NCI-H2171 (cell line): ENCODE measurements at places on chromosomes 12 and 14.
A peak's percentile ranks its signal among the peaks of the same experiment; 100 is the strongest.

DNA sequence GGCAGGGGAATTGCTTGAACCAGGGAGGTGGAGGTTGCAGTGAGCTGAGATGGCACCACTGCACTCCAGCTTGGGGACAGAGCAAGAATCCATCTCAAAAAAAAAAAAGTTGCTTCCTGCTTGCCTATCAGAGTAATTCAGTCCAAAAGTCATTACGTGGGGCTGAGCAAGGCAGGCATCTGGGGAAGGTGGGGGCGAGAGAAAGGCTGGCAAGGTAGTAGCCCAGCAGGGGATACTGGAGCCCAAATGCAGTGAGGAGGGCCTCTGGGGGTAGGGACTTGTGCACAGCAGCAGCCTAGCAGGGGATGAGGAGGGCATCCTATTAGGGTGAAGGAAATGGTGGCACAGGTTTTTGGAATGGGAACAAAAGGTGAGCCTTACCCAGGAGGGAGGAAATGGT, 7.1 kb downstream of the ETFRF1 start:
- DNase-seq = no peak

DNA sequence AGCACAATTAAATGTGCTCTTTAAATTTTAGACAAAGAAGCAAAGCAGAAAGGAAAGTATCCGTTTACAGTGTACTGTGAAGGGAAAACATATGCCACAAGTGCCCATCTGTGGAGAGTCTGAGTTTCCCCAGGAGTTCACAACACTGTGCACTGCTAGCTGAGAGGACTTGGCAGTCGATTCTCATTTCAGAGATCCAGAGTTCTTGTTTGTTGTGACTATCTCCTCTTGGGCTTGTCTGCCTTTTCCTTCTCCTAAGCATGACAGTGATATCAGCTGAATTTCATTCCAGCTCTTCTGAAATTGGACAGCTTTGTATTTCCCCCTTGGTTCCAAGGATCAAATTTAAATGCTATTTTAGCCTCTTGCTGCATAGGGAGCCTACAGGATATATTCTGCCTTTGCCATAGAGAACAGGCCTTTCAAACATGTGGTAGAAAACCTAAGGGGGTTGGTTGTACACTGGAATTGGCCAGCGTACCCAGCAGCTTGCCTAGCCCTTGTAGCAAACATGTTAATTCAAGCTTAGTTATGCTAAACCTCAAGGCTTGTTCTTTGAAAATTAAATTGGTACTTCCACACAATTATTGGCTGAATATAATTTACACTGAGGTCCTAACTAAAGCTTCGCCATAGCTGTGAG, 259.2 kb upstream of the NOVA1 start:
- DNase-seq = no peak

DNA sequence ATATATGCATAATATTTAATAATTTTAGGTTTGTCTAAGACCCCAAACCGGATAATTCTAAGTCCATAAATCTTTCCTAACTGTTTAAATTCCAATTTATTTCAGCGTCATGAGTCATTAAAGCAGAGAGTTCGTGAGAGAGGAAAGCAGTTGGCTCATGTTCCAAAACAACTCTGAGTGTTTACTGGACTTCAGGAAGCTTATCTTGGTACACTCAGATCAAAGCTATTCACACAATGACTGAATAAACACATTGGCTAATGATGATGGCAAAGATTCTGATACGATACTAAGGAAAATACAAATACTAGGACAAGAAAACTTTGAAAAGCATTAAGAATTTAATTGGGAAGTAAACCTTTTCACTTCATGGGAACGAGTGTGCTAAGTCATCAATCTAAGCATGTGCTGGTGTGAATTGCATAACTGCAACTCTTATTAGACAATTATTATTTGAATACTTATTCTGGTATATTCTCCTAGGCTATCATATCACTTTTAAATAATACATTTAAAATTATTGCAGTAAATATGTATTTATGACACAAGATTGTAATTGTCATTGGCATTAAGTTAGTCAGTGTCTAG, 34.8 kb upstream of the CLEC14A start:
- DNase-seq = no peak

- no peak for DNase-seq
These were observed 32.8 kb upstream of the DEGS2 start for GRCh38 chr14:100192250-100192671.

DNA sequence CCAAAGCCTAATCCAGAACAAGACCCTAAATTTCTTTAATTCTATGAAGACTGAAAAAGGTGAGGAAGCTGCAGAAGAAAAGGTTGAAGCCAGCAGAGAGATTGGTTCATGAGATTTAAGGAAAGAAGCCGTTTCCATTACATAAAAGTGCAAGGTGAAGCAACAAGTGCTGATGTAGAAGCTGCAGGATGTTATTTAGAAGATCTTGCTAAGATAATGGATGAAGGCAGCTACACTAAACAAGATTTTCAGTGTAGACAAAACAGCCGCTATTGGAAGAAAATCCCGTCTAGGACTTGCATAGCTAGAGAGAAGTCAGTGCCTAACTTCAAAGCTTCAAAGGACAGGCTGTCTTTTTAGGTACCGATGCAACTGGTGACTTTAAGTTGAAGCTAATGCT, 65.4 kb upstream of the AMIGO2 start:
- DNase-seq = no peak

DNA sequence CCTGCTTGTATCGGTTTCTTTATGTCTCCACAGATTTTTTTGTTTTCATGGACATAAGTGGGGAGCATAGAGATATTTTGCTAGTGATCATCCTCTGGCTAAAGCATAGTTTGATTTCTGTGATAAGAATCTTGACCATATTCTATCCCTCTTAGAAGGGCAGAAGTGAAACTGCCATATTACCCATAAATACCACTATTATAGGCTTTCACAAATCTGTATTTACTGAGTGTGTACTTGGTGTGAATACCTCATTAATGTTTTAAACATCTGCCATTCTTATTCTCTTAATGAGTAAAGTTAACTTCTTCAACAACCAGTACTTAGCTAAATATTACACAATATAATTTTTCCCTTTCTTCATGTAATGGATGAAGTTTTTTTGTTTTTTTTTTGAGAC, 16.1 kb downstream of the WNK1 start:
- DNase-seq = no peak

- no peak for DNase-seq
These were observed 16.1 kb downstream of the EML1 start for GRCh38 chr14:99809360-99809759.

DNA sequence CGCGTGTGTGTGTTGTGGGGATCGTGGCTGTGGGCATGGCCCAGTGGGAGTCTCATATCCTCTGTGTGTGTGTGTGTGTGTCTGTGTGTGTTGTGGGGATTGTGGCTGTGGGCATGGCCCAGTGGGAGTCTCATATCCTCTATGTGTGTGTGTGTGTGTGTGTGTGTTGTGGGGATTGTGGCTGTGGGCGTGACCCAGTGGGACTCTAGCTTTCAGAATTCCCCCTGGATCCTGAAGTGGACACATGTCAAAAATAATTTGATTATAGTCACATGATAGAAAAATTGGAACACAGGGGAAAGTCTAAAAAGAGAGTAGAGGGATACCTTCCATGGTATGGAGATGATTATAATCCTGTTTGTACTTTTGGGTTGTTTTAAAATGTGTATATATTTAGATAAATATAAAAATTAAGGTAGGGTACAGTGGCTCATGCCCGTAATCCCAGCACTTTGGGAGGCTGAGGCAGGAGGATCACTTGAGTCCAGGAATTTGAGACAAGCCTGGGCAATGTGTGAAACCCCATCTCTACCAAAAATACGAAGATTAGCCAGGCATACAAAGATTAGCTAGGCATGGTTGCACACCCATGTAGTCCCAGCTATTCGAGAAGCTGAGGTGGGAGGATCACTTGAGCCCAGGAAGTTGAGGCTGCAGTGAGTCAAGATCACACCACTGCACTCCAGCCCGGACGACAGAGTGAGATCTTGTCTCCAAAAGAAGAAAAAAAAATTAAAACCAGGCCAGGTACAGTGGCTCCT, 11.0 kb downstream of the PAPLN start:
- no peak for DNase-seq

GRCh38 chr14:77554207-77554606, 55.6 kb upstream of the ISM2 start:
- DNase-seq = no peak

- no peak for DNase-seq
These were observed 66.0 kb downstream of the BMP4 start for GRCh38 chr14:53890611-53891101.

DNA sequence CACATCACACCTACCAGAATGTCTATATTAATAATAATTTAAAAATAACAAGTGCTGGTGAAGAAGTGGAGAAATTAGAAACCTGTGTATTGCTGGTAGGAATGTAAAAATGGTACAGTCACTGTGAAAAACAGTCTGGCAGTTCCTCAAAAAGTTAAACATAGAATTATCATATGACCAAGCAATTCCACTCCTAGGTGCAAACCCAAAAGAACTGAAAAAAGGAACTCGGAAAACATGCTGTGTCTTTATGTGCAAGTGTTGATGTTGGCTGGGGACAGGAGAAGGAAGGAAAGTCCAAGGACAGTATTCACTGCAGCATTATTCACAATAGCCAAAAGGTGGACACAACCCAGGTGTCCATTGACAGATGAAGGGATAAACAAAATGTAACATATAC, 146.5 kb downstream of the TTC7B start:
- DNase-seq = no peak

GRCh38 chr12:49933796-49934195, 16.7 kb upstream of the AQP2 start:
- DNase-seq = peak; percentile 27

DNA sequence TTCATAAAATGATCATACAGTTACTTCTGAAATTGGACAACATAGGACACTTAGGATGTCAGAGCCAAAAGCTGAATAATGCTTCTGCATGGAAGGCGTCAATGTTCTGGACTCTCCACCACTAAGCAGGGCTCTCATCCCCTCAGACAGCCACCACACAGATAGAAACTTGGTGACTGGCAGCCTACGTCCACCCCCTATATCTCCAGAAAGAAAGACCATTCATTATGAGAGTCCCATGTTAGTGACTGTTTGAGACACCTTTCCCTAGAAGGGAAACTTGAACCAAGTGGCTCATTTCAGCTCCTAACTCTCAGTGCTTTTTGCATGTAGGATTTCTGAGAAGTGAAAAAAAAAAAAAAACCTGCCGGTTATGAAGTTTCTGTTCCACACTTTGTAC, 251.0 kb upstream of the FKBP4 start:
- DNase-seq = no peak

DNA sequence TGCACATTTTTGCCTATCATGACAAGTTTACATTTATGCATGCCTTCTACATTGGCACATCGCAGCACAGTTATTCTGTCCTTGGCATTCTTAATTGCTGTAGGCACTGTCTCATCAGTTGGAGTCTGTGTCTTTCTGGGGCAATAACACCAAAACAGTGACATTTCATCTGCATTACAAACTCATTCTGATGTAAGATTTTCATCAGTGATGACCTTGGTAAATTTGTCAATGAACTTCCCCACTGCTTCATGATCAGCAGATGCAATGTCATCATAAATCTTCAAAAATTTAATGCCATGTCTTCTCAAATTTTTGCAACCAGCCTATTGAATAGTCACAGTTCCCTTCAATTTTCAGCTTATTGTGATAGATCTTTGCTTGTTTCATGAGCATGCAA, 85.5 kb downstream of the CAPZA3 start:
- DNase-seq = no peak

DNA sequence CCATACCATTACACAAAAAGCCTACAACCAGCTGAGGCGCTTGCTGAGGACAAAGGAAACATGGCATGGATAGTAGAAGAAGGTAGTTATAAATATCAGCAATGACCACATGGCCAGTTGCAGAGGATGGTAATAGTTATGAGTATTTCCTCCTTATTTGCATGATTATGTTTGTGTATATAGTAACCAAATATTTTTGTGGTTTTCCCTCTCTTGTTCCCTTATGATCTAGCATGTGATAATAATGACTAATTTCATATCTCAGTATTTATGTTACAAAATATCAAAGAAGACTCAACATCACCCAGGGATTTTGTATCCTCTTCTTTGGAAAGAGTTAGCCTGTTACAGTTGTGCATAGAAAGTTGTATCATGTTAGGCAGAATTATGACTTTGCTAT, 13.5 kb upstream of the CATSPERB start:
- DNase-seq = no peak

GRCh38 chr12:56836800-56837663, 73.9 kb downstream of the HSD17B6 start:
- no peak for DNase-seq

GRCh38 chr14:50308363-50308915, 3.6 kb downstream of the L2HGDH start:
- DNase-seq = no peak

- DNase-seq = peak; percentile 26
These were observed 643 bp downstream of the ZFC3H1 start for GRCh38 chr12:71662849-71663560.

GRCh38 chr12:53696285-53696654, 20.4 kb upstream of the ATP5MC2 start:
- peak; percentile 88 for DNase-seq

DNA sequence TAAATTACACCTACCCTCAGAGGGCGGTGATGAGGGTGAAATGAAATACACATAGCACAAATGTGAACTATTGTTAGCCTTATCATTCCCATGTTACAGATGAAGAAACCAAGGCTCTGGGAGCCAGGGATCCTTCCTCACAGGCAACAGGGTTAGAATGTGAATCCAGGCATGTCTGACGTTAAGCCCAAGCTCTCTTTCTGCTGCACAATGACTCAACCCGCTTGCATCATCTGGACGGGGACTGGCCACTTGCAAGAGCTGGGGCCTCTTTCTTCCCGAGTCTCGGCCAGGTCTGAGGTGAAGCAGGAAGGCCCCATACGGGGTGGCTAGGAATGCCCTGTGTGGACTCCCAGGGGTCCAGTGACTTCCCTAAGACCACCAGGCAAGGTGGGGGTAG, 105.2 kb downstream of the RBM19 start:
- no peak for DNase-seq

DNA sequence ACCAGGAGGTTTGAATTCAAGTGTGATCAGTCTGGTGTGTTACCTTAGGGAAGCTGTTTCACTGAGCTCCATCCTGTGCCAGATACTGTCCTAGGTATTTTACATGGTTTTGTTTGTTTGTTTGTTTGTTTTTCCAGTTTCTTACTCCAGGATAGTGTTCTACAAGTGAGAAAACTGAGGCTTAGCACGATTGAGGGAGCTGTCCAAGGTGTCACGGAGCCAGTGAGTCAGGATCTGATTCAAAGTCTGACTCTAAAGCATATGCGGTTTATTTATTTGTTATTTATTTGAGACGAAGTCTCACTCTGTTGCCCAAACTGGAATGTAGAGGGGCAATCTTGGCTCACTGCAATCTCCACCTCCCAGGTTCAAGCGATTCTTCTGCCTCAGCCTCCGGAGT, 79.7 kb upstream of the GNG2 start:
- no peak for DNase-seq
